Stimulated activated CD4-positive, alpha-beta T cell treated with anti-CD3 and anti-CD28 coated beads, Interleukin-15, amount 100 ng/mL, for 1 hour (primary cell): ENCODE measurements at places on chromosomes 5 and 9.

- DNase-seq: peak; percentile 73
Measured at GRCh38 chr9:110048403-110048975, 159.5 kb downstream of the C9orf152 start.

- no peak for DNase-seq
Measured at GRCh38 chr5:175887463-175887862, 16.1 kb downstream of the CPLX2 start.

GRCh38 chr9:2559192-2560152 lies 62.1 kb upstream of the VLDLR start:
- no peak for DNase-seq

- DNase-seq: no peak
Measured at GRCh38 chr5:122154910-122155309, 25.6 kb downstream of the ZNF474 start.

- DNase-seq: no peak
Measured at GRCh38 chr5:65916636-65917035, 9.7 kb upstream of the ERBIN start.

DNA sequence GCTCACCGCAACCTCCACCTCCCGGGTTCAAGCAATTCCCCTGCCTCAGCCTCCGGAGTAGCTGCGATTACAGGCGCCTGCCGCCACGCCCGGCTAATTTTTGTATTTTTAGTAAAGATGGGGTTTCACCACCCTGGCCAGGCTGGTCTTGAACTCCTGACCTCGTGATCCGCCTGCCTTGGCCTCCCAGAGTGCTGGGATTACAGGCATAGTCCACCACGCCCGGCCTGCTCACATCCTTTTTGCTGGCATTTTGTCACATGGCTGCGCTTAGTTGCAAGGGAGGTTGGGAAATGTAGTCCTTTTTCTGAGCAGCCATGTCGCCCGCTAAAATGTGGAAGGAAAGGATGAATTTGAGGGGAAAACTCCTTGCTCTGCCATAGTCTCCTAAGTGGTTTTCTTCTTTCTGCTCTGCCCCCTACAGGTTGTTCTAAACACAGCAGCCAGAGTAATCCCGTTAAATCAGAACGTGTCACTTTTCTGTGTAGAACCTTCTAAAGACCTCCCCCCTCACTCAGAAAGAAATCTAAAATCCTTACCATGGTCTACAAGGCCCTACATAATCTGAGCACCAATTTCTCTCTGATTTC lies 57.8 kb upstream of the HSPA9 start:
- DNase-seq: no peak

- no peak for DNase-seq
Measured at GRCh38 chr5:22621084-22621483, 232.1 kb downstream of the CDH12 start.

DNA sequence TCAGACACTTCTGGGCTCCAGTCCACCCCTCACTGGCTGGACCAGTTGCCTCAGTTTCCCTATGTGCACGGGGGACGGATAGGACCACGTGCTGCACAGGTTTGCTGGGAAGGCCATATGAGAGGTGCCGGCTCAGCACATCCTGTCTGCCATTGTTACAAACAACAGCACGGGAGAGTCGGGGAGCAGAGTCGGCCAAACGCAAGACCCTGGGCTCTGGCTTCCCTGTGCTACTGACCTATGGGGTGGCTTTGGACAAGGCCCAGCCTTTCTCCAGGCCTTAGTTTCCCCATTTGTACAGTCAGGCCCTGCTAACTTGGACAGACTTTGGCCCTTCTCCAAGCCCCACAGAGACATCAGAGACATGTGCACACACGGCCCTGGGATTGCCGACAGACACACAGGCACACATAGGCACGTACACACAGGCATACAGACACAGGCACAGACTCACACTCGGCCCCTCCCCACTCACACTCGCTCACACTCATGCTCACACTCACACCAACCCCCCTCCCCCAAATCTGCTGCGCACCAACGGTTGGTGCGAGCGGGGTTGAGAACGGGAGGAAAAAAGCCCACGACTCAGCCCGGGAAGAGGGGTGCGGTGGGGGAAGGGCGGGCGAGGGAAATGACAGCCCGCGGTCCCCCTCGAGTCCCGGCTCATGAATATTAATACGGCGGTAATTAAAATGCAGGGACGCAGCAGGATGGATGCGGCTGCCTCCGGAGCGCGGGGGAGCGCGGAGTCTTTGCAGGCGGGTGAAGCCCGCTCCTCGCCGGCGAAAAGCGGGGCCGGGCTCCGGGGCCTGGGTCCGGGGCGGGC lies 133.0 kb downstream of the C9orf50 start:
- DNase-seq: no peak

GRCh38 chr9:134590240-134591081 lies 51.1 kb upstream of the COL5A1 start:
- no peak for DNase-seq

- DNase-seq: peak; percentile 58
Measured at GRCh38 chr5:151213803-151214613, 9.9 kb downstream of the CCDC69 start.

DNA sequence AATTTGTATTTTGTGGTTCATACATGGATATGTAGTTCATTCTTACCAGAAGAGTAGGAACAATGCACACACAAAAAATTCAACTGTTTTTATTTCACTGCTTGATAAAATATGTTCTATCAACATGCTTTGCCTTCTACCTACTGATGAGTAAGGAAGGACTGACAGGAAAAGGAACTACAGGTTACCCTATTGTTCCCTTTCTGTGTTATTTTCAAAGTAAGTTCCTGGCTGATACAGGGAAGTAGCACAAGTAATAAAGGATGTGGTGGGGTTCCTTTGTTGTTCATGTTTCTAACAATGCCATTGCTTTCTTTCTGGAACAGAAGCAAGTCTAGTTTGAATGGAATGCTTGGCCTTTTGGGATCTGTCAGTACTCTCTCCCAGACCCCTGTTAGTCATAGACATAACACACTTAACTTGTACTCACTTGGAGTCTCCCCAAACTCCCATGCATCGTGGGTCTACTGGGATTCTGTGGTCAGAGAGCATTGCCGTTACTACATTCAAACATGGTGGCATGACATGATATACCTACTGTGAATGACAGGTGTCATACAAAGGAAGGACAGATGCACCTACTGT lies 20.2 kb upstream of the ALDOB start:
- no peak for DNase-seq

GRCh38 chr9:71758785-71759184 lies 9.5 kb downstream of the CEMIP2 start:
- DNase-seq: no peak

DNA sequence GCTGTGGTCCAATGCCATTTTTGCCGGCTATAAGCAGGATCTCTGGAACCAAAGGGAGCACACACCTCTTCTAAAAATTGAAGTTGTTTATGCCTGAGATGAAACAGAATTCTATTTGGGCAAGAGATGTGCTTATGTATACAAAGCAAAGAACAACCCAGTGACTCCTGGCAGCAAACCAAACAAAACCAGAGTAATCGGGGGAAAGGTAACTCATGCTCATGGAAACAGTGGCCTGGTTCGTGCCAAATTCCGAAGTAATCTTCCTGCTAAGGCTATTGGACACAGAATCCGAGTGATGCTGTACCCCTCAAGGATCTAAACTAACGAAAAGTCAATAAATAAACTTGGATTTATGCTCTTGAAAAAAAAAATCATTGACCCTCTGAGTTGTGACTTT lies 178.7 kb downstream of the CEMIP2 start:
- DNase-seq: no peak

DNA sequence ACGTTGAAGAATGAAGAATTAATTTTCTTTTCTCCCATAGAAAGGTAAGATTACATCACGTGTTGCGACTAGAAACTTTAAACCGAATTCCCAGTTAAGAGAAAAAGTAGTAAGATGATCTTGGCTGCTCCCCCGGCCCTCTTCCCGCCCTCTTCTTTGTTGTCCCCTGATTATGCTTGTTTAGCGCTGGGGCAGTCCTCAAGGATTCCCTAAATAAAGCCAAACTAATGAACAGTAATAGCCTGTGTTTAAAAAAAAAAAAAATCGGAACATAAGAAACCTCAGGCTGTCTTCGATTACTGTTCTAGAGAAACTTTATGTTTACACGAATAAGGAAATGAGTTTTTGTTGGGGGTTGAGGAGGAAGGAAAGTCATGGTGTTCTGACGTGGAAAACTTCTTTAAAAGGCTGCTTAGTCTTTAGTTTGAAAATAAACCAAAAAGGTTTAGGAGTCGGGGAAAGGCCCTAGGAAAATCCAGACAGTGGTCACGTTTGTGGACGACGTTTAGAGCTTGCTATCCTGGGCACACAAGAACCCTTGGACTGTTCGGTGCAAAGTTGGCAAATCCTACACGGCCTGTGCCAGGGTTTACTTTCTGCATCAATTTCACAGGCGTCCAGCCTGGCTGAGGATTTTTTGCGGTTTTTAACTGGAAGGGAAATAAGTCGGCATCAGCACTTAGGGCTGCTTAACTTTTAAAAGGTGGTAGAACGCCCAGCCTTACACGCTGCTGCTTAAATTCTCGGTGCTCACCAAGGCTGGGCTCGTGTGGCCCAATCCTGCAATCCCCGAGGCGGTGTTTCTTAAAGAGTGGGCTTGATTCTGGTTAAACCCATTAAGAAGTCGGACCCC lies 1.1 kb upstream of the MAT2B start:
- DNase-seq: peak; percentile 21

DNA sequence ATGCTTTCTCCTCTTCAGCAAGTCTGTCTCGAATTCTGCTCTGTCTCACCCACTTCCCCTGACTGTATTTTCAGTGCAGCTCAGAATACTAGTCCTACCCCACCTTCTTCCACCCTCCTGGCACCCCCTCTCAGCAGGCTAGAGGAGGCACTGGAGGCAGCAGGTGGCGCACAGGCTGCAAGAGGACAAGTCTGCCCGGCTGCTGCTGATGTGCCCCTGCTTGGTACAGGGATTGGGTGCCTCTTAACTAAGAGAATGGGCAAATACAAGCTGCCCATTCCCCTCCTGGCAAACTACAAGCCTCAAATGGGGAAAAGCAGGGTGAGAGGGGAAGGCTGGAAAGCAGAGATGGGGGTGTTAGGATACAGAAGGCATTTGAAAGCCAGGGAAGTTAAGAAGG lies 5.1 kb downstream of the TLN1 start:
- no peak for DNase-seq

GRCh38 chr9:78278801-78279200 lies 18.1 kb upstream of the PSAT1 start:
- DNase-seq: no peak

- DNase-seq: no peak
Measured at GRCh38 chr5:17024686-17025180, 88.6 kb upstream of the MYO10 start.

GRCh38 chr5:32147236-32147635 lies 26.9 kb downstream of the GOLPH3 start:
- no peak for DNase-seq

DNA sequence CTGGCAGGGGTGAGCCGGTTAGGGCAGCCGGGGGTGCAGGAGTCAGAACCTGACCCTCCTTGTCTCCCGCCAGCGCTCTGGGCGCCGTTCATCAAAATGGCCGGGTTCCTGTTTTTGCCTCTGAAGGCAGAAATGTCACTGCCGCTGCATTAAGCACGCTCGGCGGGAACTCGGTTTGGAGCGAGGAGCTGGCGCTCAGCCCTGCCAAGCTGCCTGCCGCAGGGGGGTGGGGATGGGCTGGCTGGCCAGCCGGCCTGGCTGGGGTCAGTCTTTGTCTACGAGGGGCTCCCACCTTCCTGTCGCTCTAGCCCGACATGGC lies 63.7 kb downstream of the CXXC5 start:
- DNase-seq: no peak

DNA sequence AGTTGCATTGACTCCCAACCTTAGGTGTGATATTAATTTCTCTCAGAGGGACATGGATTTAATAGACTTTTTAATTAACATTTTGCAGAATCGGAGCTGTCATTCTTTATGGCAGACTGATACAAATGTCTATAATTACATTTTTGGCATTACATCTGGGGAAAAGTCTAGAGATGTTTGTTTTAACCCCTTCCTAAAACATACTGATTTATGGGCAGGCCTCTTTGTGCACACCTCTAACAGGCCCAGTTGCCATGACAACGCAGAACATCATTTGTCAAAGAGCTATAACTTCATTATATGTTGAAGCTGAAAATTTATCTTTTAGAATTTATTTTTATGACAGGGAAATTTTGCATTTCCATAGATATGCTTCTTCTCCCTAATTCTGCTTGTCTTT lies 158.5 kb downstream of the NTRK2 start:
- DNase-seq: no peak

- DNase-seq: no peak
Measured at GRCh38 chr5:7410936-7411511, 15.1 kb downstream of the ADCY2 start.

GRCh38 chr9:2780846-2781245 lies 63.0 kb downstream of the PUM3 start:
- DNase-seq: no peak

- DNase-seq: no peak
Measured at GRCh38 chr5:10611290-10611689, 47.4 kb downstream of the ANKRD33B start.

DNA sequence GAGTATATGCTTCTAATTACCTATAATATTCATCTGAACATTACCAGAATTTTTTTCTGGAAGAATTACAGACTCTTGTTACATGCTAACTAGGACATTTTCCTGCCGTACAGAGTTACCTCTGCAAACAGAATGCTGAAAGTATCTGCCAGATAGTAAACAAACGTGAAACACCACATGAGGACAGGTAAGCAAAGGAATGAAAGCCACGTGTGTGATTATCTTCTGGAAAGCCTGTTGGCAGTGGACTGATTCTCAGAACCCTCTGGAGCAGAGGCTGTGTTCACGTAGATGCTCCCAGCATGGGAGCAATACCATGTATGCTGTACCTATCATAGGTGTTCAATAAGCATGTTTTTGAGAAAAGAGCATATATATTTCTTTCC lies 472.6 kb downstream of the ENC1 start:
- DNase-seq: no peak

- DNase-seq: no peak
Measured at GRCh38 chr9:128051932-128052709, 15.0 kb downstream of the NAIF1 start.

GRCh38 chr5:168104350-168104749 lies 187.1 kb upstream of the WWC1 start:
- no peak for DNase-seq

DNA sequence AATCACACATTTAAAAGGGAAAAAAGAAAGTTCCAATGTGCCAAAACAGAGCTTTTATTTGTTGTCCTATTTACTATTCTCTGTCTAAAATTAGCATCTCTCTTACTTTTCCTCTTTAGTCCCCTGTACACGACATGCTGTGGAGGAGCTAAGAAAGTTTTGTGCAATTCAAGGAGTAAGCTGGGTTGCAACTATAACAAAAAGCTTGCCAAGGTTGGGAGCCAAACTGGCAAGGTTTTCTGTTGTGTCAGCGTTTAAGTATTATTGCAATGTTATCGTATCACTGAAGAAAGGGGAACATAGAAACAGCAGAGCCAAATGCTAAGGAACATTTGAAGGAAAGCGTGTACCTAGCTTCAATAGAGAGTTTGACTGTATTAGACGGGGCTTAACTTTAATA lies 680.8 kb downstream of the CETN3 start:
- no peak for DNase-seq

- DNase-seq: no peak
Measured at GRCh38 chr5:75648712-75649111, 37.5 kb downstream of the ANKDD1B start.

DNA sequence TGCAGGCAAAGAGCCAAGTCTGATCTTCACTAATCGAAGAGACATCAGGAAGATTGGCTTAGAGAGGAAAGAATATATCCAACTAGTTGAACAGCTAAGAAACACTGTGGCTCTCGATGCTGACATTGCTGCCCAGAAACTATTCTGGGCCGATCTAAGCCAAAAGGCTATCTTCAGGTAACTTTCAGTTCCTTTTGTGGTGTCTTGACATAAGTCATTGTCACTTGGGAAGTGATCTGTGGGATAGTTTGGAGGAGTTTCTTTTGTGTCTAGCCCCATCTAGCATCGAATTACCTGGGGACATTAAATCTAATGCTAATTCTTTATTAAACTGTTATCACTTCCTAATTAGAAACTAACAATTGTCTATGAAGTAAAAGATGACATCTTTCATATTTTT lies 24.0 kb downstream of the VLDLR start:
- no peak for DNase-seq
